ENCODE measurements at places on chromosomes 6 and 20. TPM values are rescaled to one million over a fixed set of nuclear protein-coding genes. Genes with fewer than 3 reads are reported as not detected.

GTSF1L gene
- total RNA-seq, result not detected

ARFGEF3 gene
- under 0.01 TPM for total RNA-seq

IRAK1BP1 gene
- 2.2 TPM for total RNA-seq

FAM217A gene
- not detected for total RNA-seq

EDN3 gene
- total RNA-seq, result not detected

IL17A gene
- not detected for total RNA-seq

SUPT3H gene
- total RNA-seq, result 7.7 TPM

CALHM6 gene
- 0.23 TPM for total RNA-seq

STMND1 gene
- total RNA-seq, result not detected

OR2J3 gene
- total RNA-seq, result not detected

IRF4 gene
- total RNA-seq, result not detected

ITPA gene
- total RNA-seq, result 30.8 TPM

FNDC11 gene
- 0.30 TPM for total RNA-seq

MEI4 gene
- total RNA-seq, result not detected

PCK1 gene
- total RNA-seq, result not detected

SLPI gene
- total RNA-seq, result not detected

OXT gene
- total RNA-seq, result not detected

KIF25 gene
- total RNA-seq, result not detected

HLA-E gene
- total RNA-seq, result 210 TPM

PBOV1 gene
- total RNA-seq, result not detected

SLC25A27 gene
- total RNA-seq, result 0.75 TPM

MAS1L gene
- not detected for total RNA-seq

MOXD1 gene
- total RNA-seq, result 81.2 TPM

UBD gene
- total RNA-seq, result not detected

SMLR1 gene
- not detected for total RNA-seq

SLC22A7 gene
- not detected for total RNA-seq

ROS1 gene
- under 0.01 TPM for total RNA-seq

UST gene
- 16.6 TPM for total RNA-seq

DNAH8 gene
- total RNA-seq, result not detected

SEL1L2 gene
- total RNA-seq, result 0.23 TPM

CST5 gene
- not detected for total RNA-seq

TBX18 gene
- 44.2 TPM for total RNA-seq

DPPA5 gene
- not detected for total RNA-seq

NRSN2 gene
- total RNA-seq, result 17.5 TPM

MAP7 gene
- total RNA-seq, result 0.82 TPM

ITCH gene
- 72.0 TPM for total RNA-seq

TBXT gene
- not detected for total RNA-seq

BTNL2 gene
- total RNA-seq, result 0.12 TPM

TENT5A gene
- 42.2 TPM for total RNA-seq

All from smooth muscle cell of the coronary artery (primary cell).